CD14-positive monocyte (primary cell): ENCODE measurements at places on chromosomes 12 and 14. TPM values are rescaled to one million over a fixed set of nuclear protein-coding genes. Genes with fewer than 3 reads are reported as not detected.

BICDL1 gene
- polyA plus RNA-seq = not detected

- DNase-seq = peak; percentile 13
Observed at GRCh38 chr14:58488550-58488949, 61.0 kb downstream of the KIAA0586 start.

DNA sequence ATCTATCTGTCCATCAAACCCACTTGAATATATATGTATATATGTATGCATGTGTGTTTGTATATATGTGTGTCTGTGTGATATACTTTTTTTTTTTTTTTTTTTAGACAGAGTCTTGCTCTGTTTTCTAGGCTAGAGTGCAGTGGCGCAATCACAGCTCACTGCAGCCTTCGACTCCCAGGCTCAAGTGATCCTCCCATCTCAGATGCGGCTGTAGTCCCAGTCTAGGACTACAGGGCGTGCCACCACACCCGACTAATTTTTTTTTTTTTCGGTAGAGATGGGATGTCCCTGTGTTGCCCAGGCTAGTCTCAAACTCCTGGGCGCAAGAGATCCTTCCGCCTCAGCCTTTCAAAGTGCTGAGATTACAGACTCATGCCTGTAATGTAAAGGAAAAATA, 13.0 kb upstream of the APOBEC1 start:
- no peak for DNase-seq

SELPLG gene
- polyA plus RNA-seq = 349 TPM

DNA sequence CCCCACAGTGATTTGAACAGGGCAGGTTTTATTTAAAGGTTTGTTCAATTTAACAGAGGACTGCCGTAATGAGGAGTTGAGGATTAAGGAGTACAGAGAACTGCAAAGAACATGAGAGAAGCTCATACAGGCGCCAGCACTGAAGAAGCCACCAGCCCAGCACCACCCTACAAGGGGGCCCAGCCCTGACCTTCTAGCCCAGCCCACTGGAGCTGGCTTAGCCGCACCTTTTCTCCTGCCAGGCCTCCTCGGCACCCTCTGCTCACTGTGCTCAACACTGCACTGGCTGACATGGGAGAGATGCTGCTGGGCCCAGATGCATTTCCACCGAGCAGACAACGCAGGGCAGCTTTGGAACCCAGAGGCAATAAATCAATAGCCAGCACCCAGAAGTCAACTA, 36.5 kb upstream of the SFSWAP start:
- no peak for DNase-seq

- DNase-seq = no peak
Observed at GRCh38 chr14:94331462-94331861, 8.3 kb upstream of the SERPINA6 start.

CYP27B1 gene
- polyA plus RNA-seq = not detected

CMA1 gene
- not detected for polyA plus RNA-seq

MFAP5 gene
- polyA plus RNA-seq = not detected in 2 replicates

DNA sequence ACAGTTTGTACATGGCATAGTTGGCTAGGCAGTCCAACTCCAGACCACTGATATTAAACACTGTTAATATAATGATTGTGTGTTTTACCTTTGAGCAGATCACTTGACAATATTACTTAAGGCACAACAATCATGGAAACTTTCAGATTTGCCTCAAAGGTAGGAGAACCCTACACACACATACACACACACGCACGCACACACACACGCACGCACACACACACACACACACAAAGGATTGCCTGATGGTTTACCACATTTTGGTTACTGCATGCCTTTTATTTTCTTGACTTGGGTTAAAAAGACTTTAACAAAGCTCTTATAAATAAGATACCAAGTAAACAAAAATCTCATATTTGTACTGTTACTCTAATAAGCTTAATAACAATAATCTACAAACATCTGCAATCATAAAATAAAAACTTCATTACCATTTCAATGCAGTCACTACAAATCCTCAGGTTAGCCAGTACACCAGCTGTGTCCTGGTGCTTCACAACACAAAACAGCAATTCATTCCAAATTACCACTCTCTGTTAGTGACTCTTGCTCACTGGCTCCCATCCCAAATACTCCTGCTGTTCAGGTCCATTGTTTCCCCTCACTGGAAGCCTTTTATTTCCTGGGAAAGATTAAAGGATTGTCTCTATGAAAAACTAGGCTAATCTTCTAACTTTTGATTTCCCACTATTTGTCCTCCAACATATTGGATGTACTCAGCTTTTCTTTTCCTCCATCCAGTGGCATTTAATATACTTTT, 175.2 kb upstream of the ATP2B1 start:
- DNase-seq = no peak

DNA sequence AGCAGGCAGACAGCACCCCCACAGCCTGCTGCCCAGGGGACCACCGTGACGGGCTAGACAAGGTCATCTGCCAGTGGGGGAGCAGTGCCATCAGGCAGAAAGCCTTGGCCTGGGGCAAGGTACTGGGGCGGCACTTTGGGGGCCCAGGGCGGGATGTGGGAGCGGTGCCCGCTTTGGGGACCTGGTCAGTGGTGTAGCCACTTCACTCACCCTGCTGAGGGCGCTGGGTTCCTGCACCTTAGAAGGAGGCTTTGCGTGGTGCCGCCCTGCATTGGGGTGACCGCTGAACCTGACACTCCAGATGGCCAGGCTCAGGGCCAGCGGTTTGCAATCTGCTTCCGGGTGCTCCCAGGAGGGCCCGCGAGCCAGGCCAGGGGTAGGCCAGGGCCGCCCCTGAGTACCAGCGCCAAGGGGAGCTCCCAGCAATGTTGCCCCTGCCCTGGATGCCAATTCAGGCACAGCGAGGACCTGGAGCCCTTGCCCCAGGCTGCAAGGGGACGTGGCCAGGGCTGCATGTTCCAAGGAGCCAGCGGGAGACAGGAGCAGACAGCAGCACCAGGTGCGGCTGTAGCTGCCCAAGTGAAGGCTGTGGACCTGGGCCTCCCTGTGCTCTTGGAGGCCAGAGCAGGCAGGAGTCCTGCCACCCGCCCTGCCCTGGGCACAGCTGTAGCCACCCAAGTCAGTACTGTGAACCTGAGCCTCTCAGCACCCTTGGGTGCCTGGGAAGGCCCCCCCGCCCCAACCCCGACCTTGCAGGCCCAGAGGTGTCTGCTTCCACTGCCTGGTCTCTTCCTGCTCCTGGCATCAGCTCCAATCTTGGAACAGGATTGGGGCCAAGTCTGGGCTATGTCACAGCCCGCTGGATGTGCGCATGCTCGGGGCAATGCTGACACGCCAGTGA, 550.7 kb downstream of the SLC6A15 start:
- DNase-seq = no peak

DNA sequence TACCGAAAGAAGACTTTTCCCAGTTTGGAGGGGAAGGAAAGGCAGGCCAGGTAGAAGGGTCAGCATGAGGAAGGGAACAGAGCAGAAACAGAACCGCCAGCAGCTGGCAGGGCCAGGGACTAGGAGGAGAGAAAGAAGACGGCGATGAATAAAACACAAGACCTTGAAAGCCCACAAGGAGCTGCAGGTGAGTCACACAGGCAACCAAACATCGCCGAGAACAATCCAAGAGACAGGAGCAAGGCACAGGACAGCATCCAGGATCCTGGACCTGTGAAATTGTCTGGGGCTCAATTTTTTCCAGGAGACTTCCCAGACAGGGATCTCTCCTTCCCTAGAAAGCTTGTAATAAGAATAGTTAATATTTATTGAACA, 47.3 kb downstream of the NUAK1 start:
- no peak for DNase-seq

SIX4 gene
- polyA plus RNA-seq = not detected

DNA sequence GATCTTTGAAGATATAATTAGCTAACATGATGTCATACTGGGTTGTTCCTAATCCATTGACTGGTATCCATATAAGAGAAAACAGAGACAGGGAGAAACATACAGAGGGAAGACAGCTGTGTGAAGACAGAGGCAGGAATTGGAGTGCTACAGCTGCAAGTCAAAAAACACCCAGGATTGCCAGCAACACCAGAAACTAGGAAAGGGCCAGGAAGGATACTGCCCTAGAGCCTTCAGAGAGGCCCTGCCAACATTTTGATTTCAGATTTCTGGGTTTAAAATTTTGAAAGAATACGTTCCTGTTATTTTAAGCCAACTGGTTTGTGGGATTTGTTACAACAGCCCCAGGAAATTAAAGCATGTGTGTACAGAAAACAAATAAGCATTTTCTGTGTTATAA, 473.7 kb upstream of the FLRT2 start:
- no peak for DNase-seq

RASSF9 gene
- polyA plus RNA-seq = not detected

RGS6 gene
- not detected for polyA plus RNA-seq

ZDHHC22 gene
- polyA plus RNA-seq = not detected in 2 replicates

- DNase-seq = no peak
Observed at GRCh38 chr12:82555699-82556098, 131.0 kb upstream of the TMTC2 start.
